ENCODE measurements at places on chromosomes 6 and 20.

GRCh38 chr6:35145757-35146156, 4.6 kb upstream of the TCP11 start:
- DNase-seq: no peak

GRCh38 chr20:63284083-63284440, 8.9 kb upstream of the COL20A1 start:
- DNase-seq: no peak

GRCh38 chr6:741410-742339, 48.7 kb upstream of the EXOC2 start:
- no peak for DNase-seq

DNA sequence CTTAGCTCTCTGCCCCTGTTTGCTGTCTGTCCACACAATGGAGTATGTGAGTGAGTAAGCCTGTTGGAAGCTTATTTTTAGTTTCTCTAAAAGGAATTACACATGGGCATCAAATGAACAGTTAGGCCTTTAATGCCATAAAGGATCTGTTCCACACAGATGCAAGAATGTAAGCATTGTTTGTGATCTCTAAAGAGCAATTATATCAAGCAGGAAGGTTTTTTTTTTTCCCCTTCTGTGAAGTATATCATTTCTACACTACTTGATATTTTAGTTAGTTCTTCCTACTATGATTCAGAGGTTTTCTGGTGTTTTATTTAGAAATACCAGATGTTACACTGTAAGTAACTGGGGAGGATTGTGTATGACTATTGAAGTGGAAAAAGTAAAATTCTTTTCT, 627.5 kb downstream of the COL12A1 start:
- DNase-seq: no peak

DNA sequence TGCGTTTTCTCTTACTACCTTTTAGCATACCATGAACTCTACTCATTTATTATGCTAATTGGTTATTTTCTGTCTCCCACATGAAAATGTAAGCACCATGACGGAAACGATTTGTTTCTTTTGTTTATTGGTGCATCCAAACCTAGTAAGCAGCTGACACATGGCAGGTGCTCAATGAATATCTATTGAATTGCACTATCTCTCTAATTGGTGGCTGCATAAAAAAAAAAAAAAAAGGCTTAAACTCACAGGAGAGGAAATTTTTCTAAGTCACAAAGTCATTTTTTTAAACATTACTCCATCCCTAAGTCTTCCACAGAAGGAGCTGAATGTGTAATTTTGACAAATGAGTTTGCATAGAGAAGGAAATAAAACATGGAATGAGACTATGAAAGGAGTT, 608.4 kb downstream of the PTPRT start:
- DNase-seq: no peak

- no peak for DNase-seq
These were observed 309.3 kb downstream of the HDGFL1 start for GRCh38 chr6:22878706-22879105.

- DNase-seq: no peak
These were observed 226.7 kb downstream of the MEI4 start for GRCh38 chr6:77879527-77879926.

DNA sequence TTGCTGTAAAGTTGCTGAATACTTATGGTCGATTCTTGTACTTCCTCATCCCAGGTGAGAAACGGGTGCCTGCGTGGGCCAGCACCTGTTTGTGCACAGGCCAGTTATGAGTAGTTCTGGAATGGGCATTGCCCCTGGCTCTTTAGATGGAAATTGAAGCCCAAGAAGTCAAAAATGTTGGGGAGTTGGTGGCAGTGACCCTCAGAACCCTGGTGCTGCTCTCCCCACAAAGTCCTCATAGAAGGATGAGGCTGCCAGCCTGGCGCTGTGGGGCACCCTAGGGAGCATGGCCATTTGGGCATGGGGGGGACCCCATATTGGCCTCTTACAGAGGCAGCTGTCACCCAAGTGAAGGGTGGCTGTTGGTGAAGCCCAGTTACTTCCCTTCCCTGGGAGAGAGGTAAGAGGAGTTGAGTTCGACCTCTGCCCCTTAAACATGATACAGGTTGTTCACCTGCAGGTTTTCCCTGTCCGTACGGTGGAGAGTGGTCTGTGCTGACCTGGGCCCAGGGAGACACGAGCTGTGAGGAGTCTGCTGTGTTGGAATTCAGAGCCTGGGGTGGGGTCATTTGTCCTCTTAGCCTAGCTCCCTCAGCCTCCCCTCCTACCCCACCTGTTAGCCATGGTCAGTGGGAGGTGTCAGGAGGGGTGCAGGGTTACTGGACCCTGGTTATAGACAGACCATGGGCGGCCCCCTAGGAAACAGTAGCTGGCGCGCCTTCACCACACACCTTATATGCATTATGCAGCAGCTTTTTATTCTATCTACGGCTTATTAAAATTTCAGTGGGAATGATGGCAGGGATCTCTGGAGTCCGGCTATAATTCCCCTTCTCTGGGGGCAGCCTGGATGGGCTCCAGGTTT, 4.9 kb downstream of the HMGA1 start:
- no peak for DNase-seq

GRCh38 chr6:24935366-24936152, at the start of gene RIPOR2:
Gene RIPOR2 (minus strand): TSS chr6:24935960. CDS start chr6:24935898, 62 bp downstream.
- peak; percentile 53 for DNase-seq

- no peak for DNase-seq
These were observed 84.6 kb upstream of the TCF21 start for GRCh38 chr6:133804265-133804664.

DNA sequence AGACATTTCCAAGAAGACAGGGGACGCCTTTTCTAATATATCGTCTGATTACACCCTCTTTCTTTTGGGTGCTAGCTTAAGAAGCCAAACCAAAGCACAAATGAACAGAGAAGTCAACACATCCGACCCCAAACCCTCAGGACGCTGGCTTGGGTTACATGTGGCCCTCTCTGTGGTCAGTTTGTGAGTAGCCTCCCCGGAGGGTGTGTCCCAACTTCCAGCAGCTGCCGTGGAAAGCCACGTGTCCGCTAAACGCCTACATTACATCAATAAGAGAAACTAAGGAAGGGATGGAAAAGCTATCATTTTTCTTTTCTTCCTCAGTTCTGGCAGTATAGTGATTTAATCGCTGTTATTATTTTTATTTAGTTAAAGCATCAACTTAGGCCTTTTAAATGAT, 487 bp upstream of the BMP6 start:
- no peak for DNase-seq

DNA sequence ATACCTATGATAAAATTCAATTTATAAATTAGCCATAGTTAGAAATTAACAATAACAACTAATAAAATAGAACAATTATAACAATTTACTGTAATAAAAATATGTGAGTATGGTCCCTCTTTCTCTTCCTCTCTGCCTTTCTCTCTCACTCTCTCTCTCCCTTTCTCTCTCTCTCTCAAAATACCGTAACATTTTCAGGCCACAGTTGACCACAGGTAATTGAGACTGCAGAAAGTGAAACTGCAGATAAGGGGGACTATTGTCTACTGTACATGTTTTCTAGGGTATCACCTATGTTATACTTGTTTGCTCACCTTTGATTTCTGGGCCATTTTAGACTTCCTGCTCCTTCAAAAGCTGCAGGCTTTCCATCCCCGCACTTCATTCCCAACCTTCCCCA, 46.8 kb downstream of the LY86 start:
- DNase-seq: no peak

- DNase-seq: no peak
These were observed 90.4 kb downstream of the MOXD1 start for GRCh38 chr6:132310921-132311320.

DNA sequence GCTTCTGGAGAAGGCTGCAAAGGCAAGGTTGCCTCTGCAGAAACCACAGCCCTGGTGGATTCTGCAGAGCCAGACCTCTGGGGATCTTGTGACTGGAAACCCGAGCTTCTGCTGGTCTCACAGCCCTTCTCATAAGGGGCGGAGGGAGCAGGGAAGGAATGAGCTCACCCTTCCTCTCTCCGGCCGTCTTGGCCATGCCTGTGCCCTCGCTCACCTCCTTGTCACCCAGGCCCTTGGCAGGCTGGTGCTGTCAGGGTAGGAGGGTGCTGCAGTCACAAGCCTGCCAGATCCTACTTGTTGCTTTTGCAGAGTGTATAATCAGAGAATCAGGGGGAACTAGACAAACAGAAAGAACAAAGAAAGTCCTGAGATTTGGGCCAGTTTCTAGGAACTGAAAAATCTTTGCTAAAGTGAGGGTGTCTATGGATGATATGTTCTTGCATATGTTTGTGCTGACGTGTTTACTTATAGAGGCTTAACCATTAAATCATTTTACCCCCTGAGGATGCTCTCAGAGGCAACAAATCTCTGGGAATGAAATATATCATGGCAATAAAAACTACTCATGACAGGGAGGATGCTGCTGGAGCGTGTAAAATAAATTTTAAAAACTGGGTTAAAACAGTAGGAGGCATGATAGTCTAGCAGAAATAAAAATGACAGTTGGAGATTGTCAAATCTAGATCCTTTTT, 244.9 kb upstream of the SOX4 start:
- no peak for DNase-seq

GRCh38 chr6:47759364-47759763, 22.5 kb upstream of the OPN5 start:
- DNase-seq: no peak

DNA sequence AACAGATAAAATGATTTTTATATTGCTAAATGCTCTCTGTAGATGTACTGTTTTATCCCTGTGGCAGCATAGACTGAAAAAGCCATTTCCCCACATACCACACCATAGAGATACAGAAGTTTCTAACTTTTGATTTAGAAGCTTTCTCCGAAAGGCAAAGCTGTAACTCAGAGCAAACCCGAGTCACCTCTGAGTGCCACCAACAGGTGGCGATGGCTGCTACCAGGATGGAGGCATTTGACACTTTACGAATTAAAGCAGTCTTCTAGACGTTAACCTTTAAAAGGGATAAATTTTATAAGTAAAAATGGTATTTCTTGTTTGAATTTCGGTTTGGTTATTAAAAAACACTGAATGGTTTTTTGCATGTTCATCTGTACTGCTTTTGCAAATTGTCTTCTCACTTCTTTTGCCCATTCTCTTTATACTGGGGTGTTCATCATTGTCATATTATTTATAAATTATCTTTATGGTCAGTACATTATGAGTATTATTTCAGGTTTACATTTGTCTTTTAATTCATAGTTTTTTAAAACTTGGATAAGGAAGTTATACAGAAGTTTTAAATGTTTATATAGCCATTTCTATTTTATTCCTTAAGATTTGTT, 201.0 kb upstream of the CEP162 start:
- DNase-seq: no peak

DNA sequence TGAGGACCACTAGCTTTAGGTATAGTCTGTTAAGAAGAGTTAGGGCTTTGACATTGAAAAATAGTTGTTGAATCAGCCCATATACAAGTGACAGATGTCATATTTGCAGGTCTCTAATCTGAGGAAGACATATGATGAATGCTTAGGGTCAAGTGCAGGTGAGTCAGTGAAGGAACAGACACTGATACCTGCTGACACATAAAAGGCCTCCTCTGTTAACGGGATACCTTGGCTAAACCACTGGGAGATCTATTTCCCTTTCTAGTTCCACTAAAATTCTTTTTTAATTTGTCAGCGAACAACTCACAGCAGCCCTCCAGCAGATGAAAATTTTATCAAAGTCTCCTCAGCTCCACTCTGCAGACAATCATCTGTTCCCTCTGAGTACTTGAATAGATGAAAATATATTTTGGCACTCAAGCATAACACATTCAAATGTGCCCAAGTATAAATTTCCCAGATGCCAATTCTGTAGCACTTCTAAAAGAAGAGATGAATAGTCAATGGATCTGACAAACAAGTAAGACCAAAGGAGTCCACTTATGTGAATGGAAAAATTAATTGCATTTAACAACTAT, 154.0 kb downstream of the KIF16B start:
- DNase-seq: no peak

- DNase-seq: no peak
These were observed 1260.8 kb upstream of the GJE1 start for GRCh38 chr6:140871911-140872310.

- DNase-seq: peak; percentile 2
These were observed 686 bp downstream of the TMEM170B start for GRCh38 chr6:11538052-11538818.

DNA sequence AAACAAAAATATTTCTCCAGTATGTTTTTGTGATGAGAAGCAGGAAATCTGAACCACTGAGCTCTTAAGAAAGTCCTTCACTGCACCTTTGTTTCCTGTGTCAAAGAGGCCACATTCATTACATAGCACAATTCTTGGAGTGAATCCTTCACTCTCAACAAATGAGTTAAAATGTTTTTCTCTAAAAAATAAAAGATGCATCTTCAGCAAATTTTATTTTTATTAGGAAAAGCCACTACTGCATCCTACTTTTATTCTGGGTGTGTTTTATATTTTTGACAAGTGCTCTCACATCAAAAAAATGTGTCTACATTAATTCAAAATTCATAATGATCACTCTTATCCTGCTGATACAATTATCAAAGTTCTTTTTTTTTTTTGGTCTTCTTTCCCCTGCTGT, 76.3 kb downstream of the PLCB4 start:
- no peak for DNase-seq

DNA sequence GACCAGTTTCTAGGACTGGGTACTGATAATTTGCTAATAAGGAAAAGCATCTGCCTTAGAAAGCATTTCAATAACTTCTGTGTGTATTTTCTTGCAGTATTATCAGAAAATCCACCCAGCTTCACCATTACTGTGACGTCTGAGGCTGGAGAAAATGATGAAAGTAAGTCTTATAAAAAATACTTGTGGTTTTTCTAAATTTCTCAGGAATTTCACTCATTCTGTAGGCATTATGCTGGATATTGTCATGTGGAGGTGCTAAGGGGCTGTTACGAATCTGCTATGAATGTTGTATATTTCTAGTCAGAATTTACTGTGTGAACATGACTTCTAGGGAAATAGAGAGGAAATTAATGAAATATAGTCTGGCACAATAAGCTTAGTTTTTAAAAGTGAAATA, 8.9 kb downstream of the RWDD1 start:
- DNase-seq: no peak

DNA sequence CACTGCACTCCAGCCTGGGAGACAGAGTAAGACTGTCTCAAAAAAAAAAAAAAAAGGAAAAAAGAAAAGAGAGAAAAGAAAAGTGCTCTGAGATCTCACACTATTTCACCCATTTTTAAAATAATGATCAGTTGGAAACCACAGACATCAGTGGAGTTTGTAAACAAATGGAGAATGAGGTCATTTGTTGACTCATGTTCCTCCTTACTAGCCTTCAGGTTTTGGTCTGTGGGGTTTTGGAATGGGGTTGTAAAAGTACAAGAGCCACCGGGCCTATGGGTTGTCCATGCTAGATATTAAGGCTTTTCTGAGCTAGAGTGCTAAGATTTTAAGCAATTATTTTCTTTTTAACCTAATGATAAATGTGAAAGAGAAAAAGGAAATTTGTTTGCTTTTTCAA, 104.4 kb upstream of the PRL start:
- DNase-seq: no peak

Measured in stimulated activated CD4-positive, alpha-beta T cell treated with anti-CD3 and anti-CD28 coated beads, Interleukin-15, amount 100 ng/mL, for 1 hour (primary cell).